ENCODE measurements at places on chromosomes 6 and 20. TPM values are rescaled to one million over a fixed set of nuclear protein-coding genes. Genes with fewer than 3 reads are reported as not detected.
A peak's percentile ranks its signal among the peaks of the same experiment; 100 is the strongest.

Gene BIRC7
- total RNA-seq, result not detected

Gene MMP24OS
- total RNA-seq, result 27.7 TPM

Gene TUBB2B
- 12.0 TPM for total RNA-seq

Gene SSTR4
- total RNA-seq, result not detected

Gene POPDC3
- total RNA-seq, result not detected

Gene CNR1
- total RNA-seq, result 23.4 TPM

Gene OPN5
- not detected for total RNA-seq

Gene ALDH8A1
- 5.0 TPM for total RNA-seq

Gene RPL7L1
- 82.0 TPM for total RNA-seq

- no peaks in the 10 kb centered on the region for H3K27me3 ChIP-seq
- no peaks in the 10 kb centered on the region for H3K36me3 ChIP-seq
- no peaks in the 10 kb centered on the region for H3K4me1 ChIP-seq
- no peak for DNase-seq
- H3K4me3 ChIP-seq, result no peak overlapping the region
- H3K27ac ChIP-seq, result no peak overlapping the region
Observed at GRCh38 chr6:50442531-50443040, 270.7 kb upstream of the TFAP2D start.

DNA sequence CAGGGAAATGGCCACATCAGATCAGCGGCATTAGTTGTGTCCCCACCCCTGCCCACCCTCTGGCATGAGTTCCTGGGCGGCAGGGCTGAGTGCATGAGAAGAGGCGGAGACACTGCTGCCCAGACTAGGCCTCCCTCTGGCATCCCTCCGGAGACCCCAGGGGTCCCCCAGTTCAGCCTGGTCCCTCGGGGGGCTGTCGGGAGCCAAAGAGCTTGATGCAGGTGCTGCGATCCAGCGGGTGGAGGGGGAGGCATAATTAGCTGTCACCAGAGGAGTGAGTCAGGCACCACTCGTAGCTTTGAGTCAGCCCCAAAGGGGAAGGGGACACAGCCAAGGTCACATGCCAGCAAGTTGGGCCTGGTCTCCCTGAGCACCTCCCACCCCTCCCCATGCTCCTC, 34.5 kb downstream of the DLGAP4 start:
- DNase-seq, result no peak
- no peak overlapping the region for H3K4me3 ChIP-seq
- H3K36me3 ChIP-seq, result no peaks in the 10 kb centered on the region
- H3K27me3 ChIP-seq, result no peaks in the 10 kb centered on the region

DNA sequence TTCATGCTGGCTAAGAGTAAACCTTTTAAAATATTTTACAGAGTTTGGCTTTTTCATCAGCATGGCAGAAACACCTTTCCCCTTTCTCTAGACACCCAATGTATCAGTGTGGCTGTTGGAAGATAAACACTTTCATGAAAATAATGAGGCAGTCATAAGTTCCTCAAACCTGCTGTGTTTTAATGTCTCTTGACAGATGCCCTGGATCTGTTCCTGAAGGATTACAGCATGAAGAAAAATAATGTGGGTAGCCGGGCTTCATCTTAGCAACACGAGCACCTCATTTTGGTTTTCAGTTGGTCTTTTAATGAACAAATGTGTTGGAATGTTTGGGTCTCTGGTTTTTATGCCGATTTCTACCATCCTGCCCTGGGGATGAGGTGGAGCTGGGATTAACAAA, 45.5 kb upstream of the UNC93A start:
- H3K27me3 ChIP-seq, result no peaks in the 10 kb centered on the region
- H3K4me1 ChIP-seq, result no peaks in the 10 kb centered on the region
- H3K4me3 ChIP-seq, result no peak overlapping the region
- no peaks in the 10 kb centered on the region for H3K36me3 ChIP-seq
- no peak overlapping the region for H3K27ac ChIP-seq

DNA sequence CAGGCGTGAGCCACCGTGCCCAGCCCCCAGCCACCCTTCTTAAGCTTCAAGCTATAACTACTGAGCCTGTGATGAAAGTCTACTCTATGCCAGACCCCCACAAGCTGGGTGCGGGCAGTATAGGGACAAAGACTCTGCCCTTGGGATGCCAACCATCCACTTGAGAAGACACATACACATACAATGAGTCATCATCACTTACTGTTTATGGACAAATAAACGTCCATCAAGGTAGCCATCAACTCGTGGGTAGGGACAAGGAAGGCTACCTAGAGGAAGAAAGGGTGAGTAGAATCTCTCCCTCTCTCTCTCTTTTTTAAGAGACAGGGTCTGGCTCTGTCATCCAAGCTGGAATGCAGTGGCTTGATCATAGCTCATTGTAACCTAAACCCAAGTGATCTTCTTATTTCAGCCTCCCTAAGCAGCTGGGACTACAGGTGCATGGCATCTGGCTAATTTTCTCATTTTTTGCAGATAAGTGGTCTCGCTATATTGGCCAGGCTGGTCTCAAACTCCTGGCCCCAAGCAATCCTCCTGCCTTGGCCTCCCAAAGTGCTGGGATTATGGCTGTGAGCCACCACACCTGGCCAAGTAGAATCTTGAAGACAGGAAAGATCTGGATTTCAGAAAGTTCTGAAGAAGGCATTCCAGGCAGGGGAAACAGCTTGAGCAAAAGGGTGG, 2.6 kb upstream of the TP53INP2 start:
- no peaks in the 10 kb centered on the region for H3K36me3 ChIP-seq
- H3K27me3 ChIP-seq, result no peaks in the 10 kb centered on the region
- no peak overlapping the region for H3K4me3 ChIP-seq
- H3K4me1 ChIP-seq, result peaks cover 26% of the 10 kb centered on the region
- H3K27ac ChIP-seq, result no peak overlapping the region

DNA sequence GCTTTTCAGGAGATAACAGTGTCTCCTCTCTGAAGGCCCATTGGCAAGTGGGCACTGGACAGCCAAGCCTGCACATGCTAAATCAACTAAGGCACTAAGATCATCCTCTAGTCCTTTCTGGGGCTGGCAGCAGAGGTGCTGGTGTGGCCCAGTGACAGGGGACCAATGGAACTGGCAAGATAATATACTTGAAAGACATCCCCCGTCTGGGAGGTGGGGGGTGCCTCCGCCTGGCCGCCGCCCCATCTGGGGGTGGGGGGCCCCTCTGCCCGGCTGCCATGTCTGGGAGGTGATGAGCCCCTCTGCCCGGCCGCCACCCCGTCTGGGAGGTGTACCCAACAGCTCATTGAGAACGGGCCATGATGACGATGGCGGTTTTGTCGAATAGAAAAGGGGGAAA, 223.3 kb downstream of the UNC5CL start:
- no peaks in the 10 kb centered on the region for H3K36me3 ChIP-seq
- H3K27ac ChIP-seq, result no peak overlapping the region
- no peak for DNase-seq
- H3K4me3 ChIP-seq, result no peak overlapping the region
- H3K27me3 ChIP-seq, result no peaks in the 10 kb centered on the region

DNA sequence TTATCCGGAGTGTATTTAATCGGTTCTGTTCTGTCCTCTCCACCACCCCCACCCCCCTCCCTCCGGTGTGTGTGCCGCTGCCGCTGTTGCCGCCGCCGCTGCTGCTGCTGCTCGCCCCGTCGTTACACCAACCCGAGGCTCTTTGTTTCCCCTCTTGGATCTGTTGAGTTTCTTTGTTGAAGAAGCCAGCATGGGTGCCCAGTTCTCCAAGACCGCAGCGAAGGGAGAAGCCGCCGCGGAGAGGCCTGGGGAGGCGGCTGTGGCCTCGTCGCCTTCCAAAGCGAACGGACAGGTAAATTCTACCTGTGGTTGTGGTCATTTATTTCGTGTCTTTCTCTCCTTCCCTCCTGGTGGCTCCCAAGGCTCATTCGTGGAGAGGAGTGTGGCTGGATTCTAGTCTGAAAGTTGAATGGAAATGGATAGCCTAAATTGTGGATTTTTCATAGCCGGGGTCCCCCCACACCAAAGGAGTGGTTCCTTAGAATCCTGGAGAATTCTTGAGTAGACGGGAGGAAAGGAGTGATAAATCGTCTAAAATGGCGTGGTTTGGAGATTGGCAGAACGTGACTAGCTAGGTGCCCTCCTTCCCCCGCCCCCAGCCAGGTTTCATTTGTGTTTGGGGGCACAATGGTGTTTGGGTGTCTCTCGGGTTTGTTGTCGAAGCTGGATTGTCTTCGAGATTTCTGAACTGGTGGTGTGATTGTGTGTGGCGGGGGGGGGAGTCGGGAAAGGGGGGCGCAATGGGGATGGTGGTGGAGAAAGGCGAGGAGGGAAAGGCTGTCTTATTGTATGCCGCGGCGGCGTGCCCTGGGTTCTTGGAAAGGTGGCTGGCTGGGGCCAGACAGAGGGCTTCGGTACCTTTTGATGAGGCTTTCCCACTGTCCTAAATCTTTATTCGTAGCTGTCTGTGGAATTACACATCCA, 673 bp downstream of the MARCKS start:
- no peaks in the 10 kb centered on the region for H3K36me3 ChIP-seq
- peaks cover 40% of the 10 kb centered on the region for H3K4me1 ChIP-seq
- no peak for DNase-seq
- H3K4me3 ChIP-seq, result peak overlapping the region; percentile 65
- peak overlapping the region; percentile 95 for H3K27ac ChIP-seq

GRCh38 chr6:26033085-26033940, 53.9 kb upstream of the HFE start:
- H3K27me3 ChIP-seq, result no peaks in the 10 kb centered on the region
- no peaks in the 10 kb centered on the region for H3K36me3 ChIP-seq
- DNase-seq, result no peak
- peak overlapping the region; percentile 95 for H3K27ac ChIP-seq
- peaks cover 27% of the 10 kb centered on the region for H3K4me1 ChIP-seq

- H3K27ac ChIP-seq, result peak overlapping the region; percentile 39
- no peak for DNase-seq
- no peak overlapping the region for H3K4me3 ChIP-seq
Observed at GRCh38 chr20:48189181-48189580, 403.9 kb upstream of the SULF2 start.

DNA sequence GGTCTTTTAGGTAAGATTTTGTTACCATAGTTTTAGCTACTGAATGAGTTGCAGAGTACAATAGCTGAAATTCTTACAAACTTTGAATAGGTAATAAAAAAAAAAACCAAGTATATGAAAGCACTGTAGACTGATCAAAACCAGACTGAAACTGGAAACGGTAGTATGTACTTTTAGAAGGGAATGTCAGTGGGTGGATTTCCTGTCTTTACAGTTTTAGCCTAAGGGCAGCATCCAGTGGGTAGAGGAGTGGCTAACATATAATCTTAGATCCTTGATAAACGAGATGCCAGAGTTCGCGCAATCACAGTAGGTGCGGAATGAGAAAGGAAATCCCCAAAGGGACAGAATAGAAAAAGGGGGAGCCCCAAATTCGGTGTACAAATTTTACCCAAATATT, 385.9 kb upstream of the RUNX2 start:
- H3K27ac ChIP-seq, result no peak overlapping the region
- H3K27me3 ChIP-seq, result no peaks in the 10 kb centered on the region
- no peaks in the 10 kb centered on the region for H3K36me3 ChIP-seq
- no peak overlapping the region for H3K4me3 ChIP-seq
- DNase-seq, result no peak
- no peaks in the 10 kb centered on the region for H3K4me1 ChIP-seq

GRCh38 chr6:82364087-82365015, 734 bp downstream of the TPBG start:
- peak overlapping the region; percentile 72 for H3K4me3 ChIP-seq
- H3K4me1 ChIP-seq, result peaks cover 43% of the 10 kb centered on the region
- DNase-seq, result no peak
- no peaks in the 10 kb centered on the region for H3K36me3 ChIP-seq

GRCh38 chr6:66291905-66292304, 584.9 kb upstream of the EYS start:
- H3K27ac ChIP-seq, result no peak overlapping the region
- H3K4me3 ChIP-seq, result no peak overlapping the region
- no peak for DNase-seq
- no peaks in the 10 kb centered on the region for H3K4me1 ChIP-seq
- no peaks in the 10 kb centered on the region for H3K27me3 ChIP-seq
- H3K36me3 ChIP-seq, result no peaks in the 10 kb centered on the region

DNA sequence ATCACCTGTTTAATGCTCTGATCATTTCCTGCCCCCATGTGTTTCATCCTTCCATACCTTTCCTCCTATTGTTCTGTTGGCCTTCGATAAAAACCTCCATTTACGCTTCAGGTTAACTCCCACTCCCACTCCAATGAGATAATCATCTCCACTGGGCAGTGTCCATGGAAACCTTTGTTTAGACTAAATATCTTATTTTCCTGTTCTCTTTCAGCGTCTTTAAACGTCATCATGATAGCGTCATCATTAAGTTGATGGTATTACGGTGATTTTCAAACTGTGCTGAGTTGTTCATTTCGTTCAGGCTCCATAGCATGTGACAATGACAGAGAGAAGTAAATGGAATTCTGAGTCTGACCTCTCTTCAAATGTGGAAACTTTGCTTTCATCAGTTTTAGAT, 970.5 kb upstream of the SLC35B3 start:
- H3K27ac ChIP-seq, result no peak overlapping the region
- DNase-seq, result no peak
- H3K36me3 ChIP-seq, result no peaks in the 10 kb centered on the region
- H3K4me3 ChIP-seq, result no peak overlapping the region
- no peaks in the 10 kb centered on the region for H3K4me1 ChIP-seq
- no peaks in the 10 kb centered on the region for H3K27me3 ChIP-seq

- H3K27me3 ChIP-seq, result no peaks in the 10 kb centered on the region
- no peak for DNase-seq
- H3K4me1 ChIP-seq, result no peaks in the 10 kb centered on the region
- H3K36me3 ChIP-seq, result no peaks in the 10 kb centered on the region
- no peak overlapping the region for H3K4me3 ChIP-seq
- no peak overlapping the region for H3K27ac ChIP-seq
Observed at GRCh38 chr20:59123011-59123677, 40.5 kb upstream of the ZNF831 start.

GRCh38 chr6:70586114-70586513, 19.4 kb downstream of the SDHAF4 start:
- DNase-seq, result no peak
- no peaks in the 10 kb centered on the region for H3K27me3 ChIP-seq
- peaks cover 84% of the 10 kb centered on the region for H3K36me3 ChIP-seq
- no peaks in the 10 kb centered on the region for H3K4me1 ChIP-seq
- H3K27ac ChIP-seq, result no peak overlapping the region

GRCh38 chr6:117018771-117019170, 141.7 kb downstream of the RFX6 start:
- H3K36me3 ChIP-seq, result no peaks in the 10 kb centered on the region
- H3K27ac ChIP-seq, result no peak overlapping the region
- H3K4me1 ChIP-seq, result no peaks in the 10 kb centered on the region
- H3K4me3 ChIP-seq, result no peak overlapping the region
- H3K27me3 ChIP-seq, result no peaks in the 10 kb centered on the region
- DNase-seq, result no peak

GRCh38 chr6:157770946-157771345, 52.1 kb upstream of the SNX9 start:
- no peaks in the 10 kb centered on the region for H3K27me3 ChIP-seq
- H3K36me3 ChIP-seq, result no peaks in the 10 kb centered on the region
- DNase-seq, result no peak
- peaks cover 3% of the 10 kb centered on the region for H3K4me1 ChIP-seq
- H3K4me3 ChIP-seq, result no peak overlapping the region

DNA sequence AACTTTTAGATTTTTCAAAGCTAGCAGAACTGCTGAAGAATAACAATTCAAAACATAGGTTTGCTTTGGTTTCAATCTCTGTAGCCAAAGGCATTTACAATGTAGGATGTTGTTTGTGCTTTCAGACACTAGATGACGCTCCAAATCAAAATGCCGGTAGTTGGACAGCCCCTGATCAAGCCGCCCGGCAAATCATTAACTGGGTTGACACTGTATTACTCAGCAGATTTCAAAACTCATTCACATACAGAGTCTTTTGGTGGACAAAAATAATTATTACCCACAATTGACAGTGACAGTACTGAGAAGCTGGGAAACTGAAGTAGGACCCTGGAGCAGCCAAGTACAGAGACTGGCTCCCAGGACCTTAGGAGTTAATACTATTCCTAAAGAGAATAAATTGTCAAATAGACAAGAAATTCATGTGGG, 21.3 kb upstream of the HFE start:
- H3K27ac ChIP-seq, result no peak overlapping the region
- H3K36me3 ChIP-seq, result no peaks in the 10 kb centered on the region
- no peak for DNase-seq
- peaks cover 5% of the 10 kb centered on the region for H3K4me1 ChIP-seq
